Spinal cord (tissue), 10 donors: ENCODE measurements at places on chromosomes 5 and 9. TPM values are rescaled to one million over a fixed set of nuclear protein-coding genes. Genes with fewer than 3 reads are reported as not detected.

The ZNF883 gene
- 14.9 TPM for total RNA-seq

DNA sequence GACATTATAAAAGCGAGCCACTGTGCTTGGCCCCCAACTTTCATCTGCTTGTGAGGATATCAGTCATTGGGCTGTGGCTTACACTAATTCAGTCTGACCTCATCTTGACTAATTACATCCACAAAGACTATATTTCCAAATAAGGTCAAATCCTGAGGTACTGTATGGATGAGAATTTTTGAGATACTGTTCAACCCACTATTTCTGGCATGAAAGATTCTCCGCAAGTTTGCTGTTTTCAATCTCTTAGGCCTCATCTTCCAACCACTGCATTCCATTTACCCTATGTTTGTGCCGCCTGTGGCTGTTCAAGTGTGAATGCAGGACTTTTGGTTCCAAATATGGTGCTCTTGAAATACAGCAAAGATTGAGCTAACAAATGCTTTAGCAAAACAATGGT lies 400.9 kb upstream of the SGCD start:
- no peak overlapping the region for H3K27ac ChIP-seq
- H3K4me1 ChIP-seq, result no peaks in the 10 kb centered on the region
- H3K27me3 ChIP-seq, result no peaks in the 10 kb centered on the region
- no peaks in the 10 kb centered on the region for H3K36me3 ChIP-seq
- DNase-seq, result no peak

The ANKRD33B gene
- total RNA-seq, result 8.1 TPM

- no peaks in the 10 kb centered on the region for H3K27me3 ChIP-seq
- peaks cover 30% of the 10 kb centered on the region for H3K36me3 ChIP-seq
- no peak for DNase-seq
- no peak overlapping the region for H3K4me3 ChIP-seq
- no peak overlapping the region for H3K27ac ChIP-seq
These were observed 8.4 kb downstream of the TPPP start for GRCh38 chr5:684751-685216.
